Amniotic epithelial cell (primary cell): ENCODE measurements at places on chromosomes 13 and 19.

DNA sequence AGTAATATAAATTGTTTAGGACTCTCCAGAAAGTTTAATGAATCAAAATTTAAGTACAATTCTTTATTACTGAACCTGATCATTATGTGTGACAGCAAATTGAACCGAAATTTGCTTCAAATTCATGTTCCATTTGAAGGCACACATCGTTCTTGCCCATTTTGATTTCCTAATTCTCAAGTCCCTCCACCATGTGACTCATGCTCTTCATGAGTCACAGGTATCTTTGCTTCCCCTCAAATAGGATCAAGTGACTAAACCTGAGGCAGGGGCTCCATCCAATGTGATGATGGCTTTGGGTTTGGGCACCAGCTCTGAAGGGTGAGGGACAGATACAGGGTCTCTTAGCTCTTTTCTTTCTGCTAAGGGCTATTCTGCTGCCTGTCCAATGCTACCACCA lies 86.1 kb downstream of the THSD1 start:
- peak; percentile 2 for DNase-seq

GRCh38 chr13:20351281-20352022 lies 119.3 kb upstream of the GJB6 start:
- peak; percentile 96 for DNase-seq

- DNase-seq, result no peak
Observed at GRCh38 chr19:44740351-44740824, 8.1 kb upstream of the BCL3 start.

DNA sequence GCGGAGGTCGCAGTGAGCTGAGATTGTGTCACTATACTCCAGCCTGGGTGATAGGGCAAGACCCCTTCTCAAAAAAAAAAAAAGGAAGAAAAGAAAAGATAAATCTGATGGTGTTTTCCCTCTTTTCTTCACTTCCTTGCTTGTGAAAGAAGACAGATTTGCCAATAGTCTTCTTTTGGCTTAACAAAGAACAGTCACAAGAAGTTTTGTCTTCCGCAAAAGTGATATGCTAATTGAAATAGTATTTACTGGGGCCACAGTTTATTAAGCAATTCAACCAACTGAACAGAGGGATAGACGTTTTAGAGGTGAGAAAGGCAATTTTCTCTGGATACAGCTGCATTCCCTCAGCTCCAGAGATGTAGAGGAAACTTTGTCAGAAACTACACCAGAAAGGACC lies 22.9 kb upstream of the PLAUR start:
- no peak for DNase-seq

DNA sequence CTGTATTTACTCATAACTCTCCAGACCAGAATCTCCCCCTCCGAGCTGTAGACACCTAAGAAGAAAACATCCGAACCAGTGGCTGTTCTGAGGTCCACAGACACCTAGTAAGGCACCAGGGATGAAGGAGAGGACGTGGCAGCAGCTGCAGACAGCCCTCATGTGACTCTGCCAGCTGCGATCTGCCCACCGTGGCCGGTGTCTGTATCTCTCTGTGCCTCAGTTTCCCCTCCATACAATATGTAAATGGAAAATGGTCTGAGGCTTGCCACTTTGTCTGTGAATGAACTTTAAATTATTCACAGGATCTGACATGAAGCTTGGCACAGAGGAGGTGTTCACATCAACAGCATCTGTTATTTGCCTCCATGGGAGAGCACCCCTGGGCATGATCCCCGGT lies 2.4 kb downstream of the CEACAM4 start:
- DNase-seq, result no peak

DNA sequence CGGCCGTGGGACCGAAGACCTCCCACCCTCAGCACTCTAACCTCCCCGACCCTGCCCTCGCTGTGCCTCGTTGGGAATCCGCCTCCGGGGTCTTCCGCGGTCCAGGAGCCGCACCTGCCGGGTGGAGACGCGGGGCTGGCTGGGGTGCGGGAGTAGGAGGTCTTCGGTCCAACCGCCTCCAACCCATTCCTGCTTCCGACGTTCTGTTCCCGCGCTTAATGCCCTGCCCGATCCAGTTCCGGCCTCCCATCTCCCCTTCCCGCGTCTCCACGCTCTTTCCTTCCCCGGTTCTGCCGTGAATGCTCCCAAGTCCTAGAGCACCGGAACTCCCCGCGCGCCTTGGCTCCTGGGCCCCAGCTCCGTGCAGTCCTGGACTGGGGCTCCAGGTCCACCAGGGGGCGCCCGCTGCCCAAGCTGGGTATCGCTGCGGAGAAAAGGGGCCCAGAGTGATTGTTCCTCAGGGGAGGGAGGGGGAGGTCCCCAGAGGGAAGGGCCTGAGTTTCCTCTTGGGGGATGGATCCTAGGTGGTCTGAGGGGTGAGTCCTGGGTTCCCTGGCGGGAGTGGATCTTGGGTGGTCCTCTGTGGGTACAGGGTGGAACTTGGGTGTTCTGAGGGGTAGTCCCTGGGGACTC lies 14.1 kb upstream of the TNFSF9 start:
- peak; percentile 55 for DNase-seq

DNA sequence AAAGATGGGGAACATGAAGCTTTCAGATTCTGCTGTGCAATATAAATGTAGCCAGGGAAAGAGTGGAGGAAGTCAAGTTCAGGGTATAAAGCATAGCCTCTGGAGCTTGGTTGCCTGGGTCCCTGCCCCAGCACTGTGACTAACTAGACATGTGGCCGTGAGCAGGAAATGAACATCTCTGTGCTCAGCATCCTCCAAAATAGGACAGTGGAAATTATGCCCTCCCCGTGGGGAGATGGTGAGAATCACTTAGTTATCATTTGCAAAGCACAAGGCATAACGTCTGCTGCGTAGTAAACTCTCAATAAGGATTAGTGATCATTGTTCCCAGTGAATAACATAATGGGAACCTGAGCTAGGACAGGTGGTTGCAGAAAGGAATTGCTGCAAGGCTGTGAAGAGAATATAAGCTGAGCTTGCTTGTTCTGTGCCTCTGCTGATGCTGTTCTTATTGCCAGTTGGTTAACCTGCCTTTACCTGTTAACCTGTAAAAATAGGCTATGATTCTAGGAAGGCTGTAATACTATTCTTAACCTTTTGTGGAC lies 441.0 kb downstream of the COG6 start:
- DNase-seq, result no peak

DNA sequence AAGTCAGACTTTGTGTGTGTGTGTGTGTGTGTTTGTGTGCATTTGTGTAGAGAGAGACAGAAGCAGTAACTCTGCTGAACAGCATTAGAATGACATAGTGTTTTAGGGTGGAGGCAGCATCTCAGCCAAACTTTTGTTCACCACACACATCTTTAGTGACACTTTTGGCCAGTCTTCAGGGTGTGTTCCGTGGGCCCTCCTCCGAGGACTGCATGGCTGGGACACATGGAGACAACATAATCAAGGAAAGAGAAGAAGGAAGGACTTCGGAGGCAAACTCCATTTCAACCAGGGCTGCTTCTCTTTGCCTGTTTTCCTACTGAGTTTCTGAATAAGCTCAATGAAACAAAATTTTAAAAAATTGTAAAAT lies 205.1 kb downstream of the LHFPL6 start:
- no peak for DNase-seq

- DNase-seq, result no peak
Observed at GRCh38 chr19:13063461-13064091, 39.1 kb downstream of the LYL1 start.

GRCh38 chr19:37991176-37991835 lies 84.3 kb downstream of the SIPA1L3 start:
- no peak for DNase-seq

- DNase-seq, result no peak
Observed at GRCh38 chr19:44602081-44602480, 11.3 kb upstream of the IGSF23 start.

- DNase-seq, result peak; percentile 57
Observed at GRCh38 chr19:12676384-12676792, 5.3 kb downstream of the DHPS start.

- no peak for DNase-seq
Observed at GRCh38 chr13:48163061-48163460, 68.2 kb upstream of the MED4 start.

DNA sequence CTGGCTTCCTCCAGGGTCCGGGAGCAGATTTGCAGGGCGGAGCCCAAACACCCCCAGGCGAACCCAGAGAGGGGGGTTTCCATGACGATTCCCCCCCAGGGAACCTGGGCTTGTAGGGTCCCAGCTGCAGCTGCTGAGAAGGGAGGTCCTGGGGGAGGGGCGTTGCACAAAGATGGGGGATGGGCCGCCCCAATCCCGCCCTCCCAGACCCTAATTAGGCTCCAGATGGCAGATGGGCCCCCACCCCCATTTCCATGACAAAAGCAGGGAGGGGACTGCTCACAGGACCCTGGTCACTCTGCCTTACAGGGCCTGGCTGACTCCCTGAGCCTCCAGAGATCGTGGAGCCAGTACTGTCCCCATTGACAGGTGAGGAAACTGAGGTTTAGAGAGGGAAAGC lies 15.2 kb downstream of the ELAVL3 start:
- no peak for DNase-seq

DNA sequence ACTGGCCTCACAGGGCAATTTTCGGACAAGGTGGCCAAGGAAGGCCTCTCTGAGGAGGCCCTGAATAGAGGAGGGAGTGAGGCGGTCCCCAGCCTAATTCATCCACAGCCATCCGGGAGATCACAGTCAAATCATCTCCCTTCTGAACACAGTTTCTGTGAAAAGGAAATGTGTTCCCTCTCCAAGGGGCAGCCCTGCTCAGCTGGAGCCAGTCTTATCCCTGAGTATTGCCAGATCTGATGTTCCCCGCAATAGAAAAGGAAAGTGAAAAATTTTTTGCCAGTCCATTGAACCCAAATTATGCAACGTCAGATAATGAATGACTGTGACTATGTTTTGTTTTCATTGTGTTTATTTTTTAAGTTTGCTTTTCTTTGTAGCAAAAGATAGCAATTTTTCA lies 125.9 kb downstream of the SIPA1L3 start:
- DNase-seq, result peak; percentile 33

DNA sequence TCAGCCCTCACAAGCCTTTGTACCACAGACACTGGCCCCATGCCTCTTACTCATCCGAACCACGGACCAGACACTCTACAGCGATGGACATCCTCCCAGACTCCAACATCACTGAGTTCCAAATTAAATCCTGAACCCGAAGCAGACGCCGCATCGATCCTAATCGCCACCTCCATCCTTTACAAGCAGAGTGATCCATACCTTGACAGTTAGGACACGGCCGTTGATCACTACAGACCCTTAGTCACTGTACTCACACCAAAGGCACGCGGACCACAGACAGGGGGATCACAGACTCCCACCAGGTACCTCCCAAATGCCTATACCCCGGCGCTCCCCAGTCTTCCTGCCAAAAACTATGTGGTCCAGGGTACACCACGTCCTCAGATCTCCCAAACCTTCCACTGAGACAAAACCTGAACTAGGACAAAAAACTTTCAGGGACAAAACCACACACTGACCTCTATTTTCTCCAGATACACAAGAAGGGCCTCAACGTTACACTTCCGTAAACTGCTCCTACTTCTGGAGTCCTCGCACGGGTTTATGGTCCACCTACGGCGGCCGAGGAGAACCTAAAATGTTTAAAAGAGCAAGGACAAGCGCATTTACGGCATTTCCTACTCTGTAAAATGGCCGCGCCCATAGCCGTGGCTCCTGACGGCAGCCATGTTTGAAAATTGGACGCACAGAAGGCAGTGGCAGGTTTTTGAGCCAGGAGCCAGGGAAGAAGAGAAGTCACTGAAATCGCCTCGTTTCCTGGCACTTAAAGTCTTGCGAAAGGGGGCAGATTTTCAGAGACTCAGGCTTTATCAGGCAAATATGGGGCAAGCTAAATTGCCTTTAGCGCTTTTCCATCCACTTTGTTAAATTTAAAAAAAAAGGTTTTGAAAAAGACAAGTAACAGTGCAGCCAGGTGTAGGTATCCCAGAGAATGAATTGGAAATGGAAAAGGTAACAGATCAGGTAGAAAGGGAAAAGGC lies at the start of gene ZNF350:
ZNF350 (minus strand) TSS at position 532 of the 983 bp plus-strand sequence. CDS start 12,480 bp downstream, outside the sequence.
- peak; percentile 98 for DNase-seq

GRCh38 chr19:35596366-35596999 lies 10.5 kb downstream of the PMIS2 start:
- peak; percentile 31 for DNase-seq

GRCh38 chr19:16934489-16934888 lies 45.7 kb downstream of the F2RL3 start:
- DNase-seq, result no peak

- DNase-seq, result no peak
Observed at GRCh38 chr13:85675151-85675907, 123.9 kb downstream of the SLITRK6 start.

DNA sequence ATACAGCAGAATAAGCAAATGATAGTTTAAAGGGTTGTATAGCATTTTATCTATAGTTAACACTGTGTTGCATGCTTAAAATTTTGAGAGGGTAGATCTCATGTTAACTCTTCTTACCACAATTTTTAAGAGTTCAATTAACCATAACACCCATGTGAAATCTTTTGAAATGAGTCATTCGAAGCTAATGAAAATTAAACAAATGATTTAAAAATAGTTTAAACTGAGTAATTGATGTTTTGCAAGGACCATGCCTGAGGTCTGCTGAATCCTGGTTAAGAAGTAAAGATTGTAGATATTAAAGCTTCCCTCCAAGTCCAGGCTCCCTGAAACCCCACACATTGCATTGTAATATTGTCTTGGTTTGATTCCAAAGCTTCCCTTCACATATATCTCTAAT lies 176.7 kb upstream of the RNF113B start:
- peak; percentile 7 for DNase-seq

- no peak for DNase-seq
Observed at GRCh38 chr19:29320086-29320485, 107.1 kb upstream of the UQCRFS1 start.

GRCh38 chr19:45947926-45948325 lies 25.7 kb downstream of the NOVA2 start:
- peak; percentile 44 for DNase-seq

DNA sequence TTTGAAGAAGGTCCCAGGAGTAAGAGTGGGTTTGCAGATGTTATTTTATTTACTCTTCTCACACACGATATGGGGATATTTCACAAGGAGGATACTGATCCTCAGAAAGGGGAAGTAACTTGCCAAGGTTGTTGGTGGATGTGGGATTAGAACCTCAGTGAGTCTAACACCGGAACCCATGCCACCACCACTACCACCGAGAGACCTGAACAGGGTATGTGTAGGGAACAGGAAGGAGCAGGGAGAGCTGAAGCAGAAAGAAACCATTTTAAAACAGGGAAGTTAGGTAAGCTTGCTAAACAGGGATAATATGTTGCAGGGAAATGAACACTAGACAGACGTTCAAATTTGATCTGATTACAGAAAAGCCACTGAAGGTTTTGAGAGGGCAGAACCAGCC lies 11.6 kb upstream of the CEACAM3 start:
- DNase-seq, result no peak

GRCh38 chr13:110443622-110444225 lies 117.8 kb downstream of the RAB20 start:
- no peak for DNase-seq

DNA sequence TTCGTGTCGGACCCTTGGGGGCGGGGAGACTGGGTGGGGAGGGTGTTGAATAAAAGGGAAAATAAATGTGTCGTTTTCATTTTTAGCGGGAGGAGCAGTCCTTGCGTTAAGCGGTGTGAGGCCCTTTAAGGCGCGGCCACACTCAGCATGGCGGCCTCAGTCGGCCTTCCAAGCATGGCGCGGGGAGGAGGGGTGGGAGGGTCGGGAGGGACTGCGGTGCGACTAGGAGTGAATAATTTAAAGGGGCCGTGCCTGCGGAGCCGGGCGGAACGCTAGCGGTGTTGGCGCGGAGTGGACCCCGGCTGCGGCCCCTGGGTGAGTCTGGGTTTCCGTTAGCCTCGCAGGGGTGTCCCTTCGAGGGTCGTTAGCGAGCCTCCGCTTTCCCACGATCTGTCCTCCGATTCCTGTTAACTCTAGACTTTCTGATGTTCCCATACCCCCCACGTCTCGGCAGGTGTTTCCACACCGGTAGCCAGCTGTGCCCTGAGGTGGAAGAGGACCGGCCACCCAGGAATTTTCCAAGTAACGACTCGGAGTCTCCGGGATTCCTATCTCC lies 1.5 kb upstream of the PNPLA6 start:
- peak; percentile 89 for DNase-seq
